ENCODE measurements at places on chromosomes 12 and 14.

DNA sequence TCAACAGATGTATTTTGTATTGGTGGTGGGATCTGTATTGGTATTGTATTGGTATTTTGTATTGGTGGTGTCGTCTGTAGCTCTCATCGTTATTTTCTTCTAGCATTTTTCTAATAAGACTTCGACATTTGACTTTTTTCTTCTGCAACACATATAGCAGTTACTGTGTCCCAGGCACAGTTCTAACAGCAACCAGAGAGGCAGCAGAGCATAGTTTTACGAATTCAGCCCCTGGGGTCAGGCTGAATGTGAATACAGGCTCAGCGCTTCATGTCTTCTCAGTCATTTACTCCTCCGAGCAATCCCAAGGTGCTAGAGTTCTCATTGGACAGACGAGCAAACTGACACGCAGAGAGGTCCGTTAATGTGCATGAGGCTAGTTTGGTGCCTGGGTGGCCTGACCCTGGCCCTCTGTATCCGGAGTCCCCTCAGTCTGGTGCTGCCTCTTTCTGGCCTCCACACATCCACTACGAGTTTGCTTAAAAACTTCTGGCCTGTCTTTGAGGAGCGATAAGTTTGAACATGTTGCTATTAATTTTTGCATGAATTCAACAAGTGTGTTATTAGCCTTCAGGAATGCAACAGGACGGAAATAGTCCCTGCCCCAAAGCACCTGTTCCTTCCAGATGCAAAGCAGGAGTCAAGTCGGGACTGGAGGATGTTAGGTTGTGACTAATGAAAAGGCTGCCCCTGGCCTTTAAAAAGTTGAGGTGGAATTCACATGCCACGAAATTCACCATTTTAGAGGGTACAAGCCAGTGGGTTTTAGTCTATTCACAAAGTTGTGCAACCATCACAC, 87.0 kb downstream of the GLT1D1 start:
- DNase-seq: no peak

- DNase-seq: no peak
Observed at GRCh38 chr12:32692358-32692757, 13.3 kb downstream of the DNM1L start.

- no peak for DNase-seq
Observed at GRCh38 chr12:95504140-95504539, 30.2 kb downstream of the METAP2 start.

GRCh38 chr12:8483079-8483478, 27.3 kb downstream of the CLEC6A start:
- DNase-seq: no peak

DNA sequence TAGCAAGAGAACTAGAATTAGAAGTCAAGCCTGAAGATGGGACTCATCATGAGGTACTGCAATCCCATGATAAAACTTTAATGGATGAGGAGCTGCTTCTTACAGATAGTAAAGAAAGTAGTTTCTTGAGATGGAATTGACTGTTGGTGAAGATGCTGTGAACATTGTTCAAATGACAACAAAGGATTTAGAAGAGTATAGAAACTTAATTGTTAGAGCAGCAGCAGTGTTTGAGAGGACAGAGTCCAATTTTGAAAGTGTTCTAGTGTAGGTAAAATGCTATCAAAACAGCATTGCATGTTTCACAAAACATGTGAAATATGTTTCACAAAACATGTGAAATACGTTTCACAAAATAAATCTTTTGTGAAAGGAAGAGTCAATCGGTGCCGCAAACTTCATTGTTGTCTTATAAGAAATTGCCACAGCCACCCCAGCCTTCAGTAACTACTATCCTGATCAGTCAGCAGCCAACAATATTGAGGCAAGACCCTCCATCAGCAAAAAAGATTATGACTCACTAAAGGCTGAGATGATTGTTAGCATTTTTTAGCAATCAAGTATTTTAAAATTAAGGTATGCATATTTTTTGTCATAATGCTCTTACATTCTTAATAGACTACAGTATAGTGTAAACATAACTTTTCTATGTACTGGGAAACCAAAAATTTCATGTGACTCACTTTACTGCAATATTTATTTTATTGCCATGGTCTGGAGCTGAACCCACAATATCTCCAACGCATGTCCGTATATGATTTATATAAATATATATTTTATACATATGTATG, 173.4 kb upstream of the BMP4 start:
- no peak for DNase-seq

GRCh38 chr12:110282956-110283817, 2.1 kb downstream of the ATP2A2 start:
- DNase-seq: no peak

- DNase-seq: no peak
Observed at GRCh38 chr14:51806026-51807023, 54.1 kb upstream of the GNG2 start.

GRCh38 chr12:89392391-89392790, 40.1 kb upstream of the DUSP6 start:
- DNase-seq: no peak

DNA sequence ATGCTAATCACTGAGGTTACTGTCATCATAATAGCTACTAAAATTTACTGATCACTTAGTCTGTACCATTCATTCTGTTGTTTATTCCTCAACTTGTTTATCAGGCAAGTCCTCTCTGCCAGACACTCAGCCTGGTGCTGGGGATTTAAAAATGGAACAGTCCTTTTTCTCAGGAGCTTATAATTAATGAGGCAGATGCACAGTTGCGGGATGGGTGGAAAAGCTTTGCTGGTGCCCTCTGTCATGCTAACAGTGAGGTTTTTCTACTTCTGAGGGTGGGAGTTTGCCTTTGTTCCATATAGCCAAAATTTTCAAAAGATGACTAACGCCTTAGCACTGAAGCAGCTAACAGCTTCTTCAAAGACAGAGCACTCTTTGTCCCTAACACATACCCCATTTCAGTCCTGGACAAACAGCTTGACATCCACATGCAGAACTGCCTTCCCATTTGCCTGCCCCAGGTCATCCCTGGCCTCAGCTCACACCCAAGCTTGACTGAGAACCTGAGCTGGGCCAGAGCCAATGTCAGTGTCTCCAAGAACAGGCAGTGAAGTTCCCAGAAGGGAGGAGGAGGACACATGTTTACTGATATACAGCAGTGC, 30.8 kb upstream of the HSPB8 start:
- no peak for DNase-seq

- DNase-seq: no peak
Observed at GRCh38 chr14:95394297-95395097, 74.8 kb upstream of the CLMN start.

DNA sequence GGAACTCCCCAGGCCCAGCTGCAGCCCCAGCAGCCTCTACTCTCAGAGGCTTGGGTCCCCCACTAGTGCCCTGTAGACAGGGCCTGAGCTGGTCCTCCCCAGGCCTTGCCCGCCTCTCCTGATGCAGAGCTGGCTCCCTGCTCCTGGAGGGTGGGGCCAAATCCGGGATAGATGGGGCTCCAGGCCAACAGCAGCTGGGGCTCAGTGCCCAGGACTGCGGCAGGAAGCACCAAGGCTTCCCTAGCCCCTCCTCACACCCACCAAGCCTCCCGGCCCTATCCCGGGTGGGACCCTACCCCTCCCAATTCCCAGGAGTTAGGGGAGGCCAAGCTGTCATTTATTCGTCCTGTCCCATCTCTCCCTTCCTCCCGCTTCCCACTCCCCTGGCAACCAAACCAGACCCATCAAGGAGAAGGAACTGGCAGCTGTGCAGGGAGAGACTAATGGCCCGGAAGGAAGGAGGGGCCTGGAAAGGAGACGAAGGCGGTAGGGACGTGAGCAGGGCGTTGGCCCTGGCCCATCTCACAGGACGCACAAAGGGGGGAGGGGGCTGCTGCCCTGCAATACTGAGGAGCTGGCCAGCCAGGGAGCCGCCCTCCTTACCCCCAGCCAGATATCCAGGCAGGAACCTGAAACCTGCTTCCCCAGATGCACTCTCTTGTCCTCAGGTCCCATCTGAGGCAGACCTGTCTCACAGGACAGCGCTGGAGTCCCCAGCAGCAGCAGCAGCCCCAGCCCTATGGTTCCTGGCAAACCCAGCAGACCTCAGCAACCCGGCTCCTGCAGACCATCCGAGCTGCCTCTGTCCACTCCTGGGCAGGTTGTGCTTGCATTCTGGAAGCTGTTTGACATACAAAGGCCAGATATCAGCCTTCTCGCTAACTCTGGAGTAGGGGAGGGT, 1.6 kb upstream of the PRPH start:
- no peak for DNase-seq
